ENCODE measurements at places on chromosomes 7 and 10. TPM values are rescaled to one million over a fixed set of nuclear protein-coding genes. Genes with fewer than 3 reads are reported as not detected.
A peak's percentile ranks its signal among the peaks of the same experiment; 100 is the strongest.

- peak; percentile 80 for DNase-seq
Measured at GRCh38 chr7:6026011-6026819, 5.0 kb upstream of the ANKRD61 start.

DNA sequence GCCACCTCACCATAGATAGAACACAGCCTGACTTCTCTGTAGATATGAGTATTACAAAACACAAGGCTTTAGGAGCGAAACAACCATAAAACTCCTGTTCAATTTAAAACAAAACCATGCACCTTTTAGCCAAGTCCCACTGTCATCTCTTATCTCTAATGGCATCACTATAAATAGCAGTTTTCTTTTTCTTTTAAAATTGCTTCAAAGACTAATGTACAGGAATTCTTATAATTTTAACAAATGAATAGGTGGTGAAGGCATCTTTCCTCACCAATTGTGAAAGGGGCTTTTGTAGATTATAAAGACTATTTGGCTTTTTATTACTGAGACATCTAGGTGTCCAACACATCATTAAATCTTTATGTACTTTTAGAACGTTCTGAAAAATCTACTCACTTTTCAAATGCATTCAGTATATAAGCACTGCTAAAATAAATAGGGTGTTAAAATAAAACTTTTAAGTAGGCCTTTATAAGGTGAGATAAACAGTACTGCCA lies 205.7 kb upstream of the GRM3 start:
- no peak for DNase-seq

DNA sequence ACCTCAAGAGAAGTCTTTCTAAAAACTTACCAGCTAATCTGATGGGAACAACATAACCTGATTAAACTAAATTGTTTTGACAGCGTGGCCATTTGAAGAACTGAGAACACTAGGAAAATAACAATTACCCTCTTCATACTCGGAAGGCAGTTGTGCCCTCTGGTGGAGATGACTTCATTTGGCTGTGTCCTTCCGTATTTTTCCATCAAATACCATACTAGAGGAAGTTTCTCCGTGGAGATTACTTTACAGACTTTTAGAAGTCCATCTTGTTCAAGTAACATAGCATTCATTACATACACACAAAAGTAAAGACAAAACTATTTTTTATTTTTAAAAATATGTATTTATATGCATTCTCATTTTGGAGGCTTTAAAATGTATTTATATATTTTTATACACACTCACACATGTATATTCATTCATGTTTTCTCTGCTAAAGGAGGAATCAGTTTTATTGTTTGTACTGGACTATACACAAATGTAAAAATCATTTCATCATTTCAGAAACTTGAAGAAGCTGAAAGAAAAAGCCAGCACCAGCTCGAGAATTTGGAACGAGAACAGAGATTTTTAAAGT lies 25.2 kb downstream of the SMNDC1 start:
- peak; percentile 44 for DNase-seq

GRCh38 chr7:915291-916218 lies 38.9 kb downstream of the ADAP1 start:
- no peak for DNase-seq

GRCh38 chr10:120538091-120538490 lies 81.1 kb downstream of the PLPP4 start:
- no peak for DNase-seq

The PON1 gene
- total RNA-seq: not detected

GRCh38 chr7:25726781-25727311 lies 425.2 kb upstream of the NFE2L3 start:
- no peak for DNase-seq

All from activated CD4-positive, alpha-beta memory T cell treated with anti-CD3 and anti-CD28 coated beads, Interleukin-2, amount 10 ng/mL, durations not matched to agents 7 days and 5 days (primary cell).